ENCODE measurements at places on chromosomes 16 and 17. TPM values are rescaled to one million over a fixed set of nuclear protein-coding genes. Genes with fewer than 3 reads are reported as not detected.

Gene KRTAP1-1
- not detected for total RNA-seq

Gene MPP3
- 4.9 TPM for total RNA-seq

Gene PMP22
- total RNA-seq, result 0.63 TPM

Gene CEP295NL
- total RNA-seq, result not detected

Gene APOBR
- not detected for total RNA-seq

Gene CCL8
- total RNA-seq, result not detected

Gene ATAD5
- 4.7 TPM for total RNA-seq

Gene LIG3
- total RNA-seq, result 18.3 TPM

Gene PRR15L
- total RNA-seq, result 10.8 TPM

Gene HOXB8
- not detected for total RNA-seq

Gene CA7
- not detected for total RNA-seq

Gene KCNAB3
- 0.33 TPM for total RNA-seq

Gene TMEM256
- 117 TPM for total RNA-seq

Gene MMP28
- 64.9 TPM for total RNA-seq
